ENCODE measurements at places on chromosomes 11 and 22. TPM values are rescaled to one million over a fixed set of nuclear protein-coding genes. Genes with fewer than 3 reads are reported as not detected.

IL10RA gene
- 49.0 TPM for total RNA-seq

SCN2B gene
- 32.5 TPM for total RNA-seq

GLYATL2 gene
- total RNA-seq: not detected

NCR3LG1 gene
- 1.9 TPM for total RNA-seq

TMEM151A gene
- total RNA-seq: not detected

USP2 gene
- 138 TPM for total RNA-seq

INS gene
- not detected for total RNA-seq

DNA sequence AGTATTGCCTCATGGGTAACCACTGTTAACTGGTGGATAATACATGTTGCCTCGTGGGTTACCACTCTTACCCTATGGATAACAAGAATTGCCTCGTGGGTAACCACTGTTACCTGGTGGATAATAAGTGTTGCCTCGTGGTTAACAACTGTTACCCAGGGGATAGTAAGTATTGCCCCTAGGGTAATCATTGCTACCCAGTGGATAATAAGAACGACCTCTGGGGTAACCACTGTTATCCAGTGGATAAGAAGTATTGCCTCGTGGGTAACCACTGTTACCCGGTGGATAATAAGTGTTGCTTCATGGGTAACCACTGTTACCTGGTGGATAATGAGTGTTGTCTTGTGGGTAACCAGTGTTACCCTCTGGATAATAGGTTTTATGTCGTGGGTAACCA is 28.1 kb upstream of the NXPE4 start:
- DNase-seq: no peak

GRCh38 chr11:7671347-7672215 is 1.7 kb downstream of the CYB5R2 start:
- DNase-seq: no peak

DNA sequence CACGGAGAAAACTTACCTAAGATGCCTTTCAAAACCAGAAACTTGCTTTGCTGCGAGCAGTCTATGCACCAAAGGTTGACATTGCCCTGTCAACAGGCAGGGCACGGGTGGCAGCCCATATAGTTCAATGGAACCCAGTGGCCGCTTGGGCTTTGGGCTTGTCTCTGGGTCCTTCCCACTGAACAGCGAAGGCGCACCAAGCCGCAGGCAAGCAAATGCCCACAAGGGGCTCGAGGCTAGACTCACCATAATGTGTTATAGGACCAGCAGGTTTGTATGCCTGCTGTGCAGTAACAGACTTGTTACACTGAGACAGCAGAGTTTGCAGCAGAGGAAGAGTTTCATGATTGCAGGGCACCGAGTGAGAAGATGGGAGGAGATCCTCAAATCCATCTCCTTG is 20.3 kb downstream of the CLDN5 start:
- DNase-seq: no peak

DNA sequence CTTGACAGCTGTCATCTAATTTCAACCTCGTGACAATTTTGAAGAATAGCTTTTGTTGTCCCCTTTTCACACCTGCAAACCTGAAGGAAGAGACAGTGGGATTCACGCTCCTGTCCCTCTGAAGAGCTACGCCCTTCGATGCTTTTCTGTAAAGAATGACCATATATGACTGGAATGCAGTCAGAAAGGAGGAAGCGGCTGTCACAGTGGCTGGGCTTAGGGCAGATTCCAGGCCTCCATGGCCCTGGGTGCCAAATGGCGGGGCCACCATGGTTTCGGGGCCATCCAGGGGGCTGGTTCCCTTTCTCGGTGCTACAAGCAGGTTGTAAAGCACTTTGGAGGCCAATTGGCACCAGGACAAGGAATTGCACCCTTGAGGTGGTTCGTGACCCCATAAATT is 22.2 kb upstream of the FGF19 start:
- DNase-seq: no peak

- DNase-seq: no peak
Measured at GRCh38 chr11:15724601-15725000, 609.9 kb downstream of the INSC start.

- no peak for DNase-seq
Measured at GRCh38 chr22:42758931-42759629, 38.4 kb upstream of the A4GALT start.
